ENCODE measurements at places on chromosomes 1 and 21.

DNA sequence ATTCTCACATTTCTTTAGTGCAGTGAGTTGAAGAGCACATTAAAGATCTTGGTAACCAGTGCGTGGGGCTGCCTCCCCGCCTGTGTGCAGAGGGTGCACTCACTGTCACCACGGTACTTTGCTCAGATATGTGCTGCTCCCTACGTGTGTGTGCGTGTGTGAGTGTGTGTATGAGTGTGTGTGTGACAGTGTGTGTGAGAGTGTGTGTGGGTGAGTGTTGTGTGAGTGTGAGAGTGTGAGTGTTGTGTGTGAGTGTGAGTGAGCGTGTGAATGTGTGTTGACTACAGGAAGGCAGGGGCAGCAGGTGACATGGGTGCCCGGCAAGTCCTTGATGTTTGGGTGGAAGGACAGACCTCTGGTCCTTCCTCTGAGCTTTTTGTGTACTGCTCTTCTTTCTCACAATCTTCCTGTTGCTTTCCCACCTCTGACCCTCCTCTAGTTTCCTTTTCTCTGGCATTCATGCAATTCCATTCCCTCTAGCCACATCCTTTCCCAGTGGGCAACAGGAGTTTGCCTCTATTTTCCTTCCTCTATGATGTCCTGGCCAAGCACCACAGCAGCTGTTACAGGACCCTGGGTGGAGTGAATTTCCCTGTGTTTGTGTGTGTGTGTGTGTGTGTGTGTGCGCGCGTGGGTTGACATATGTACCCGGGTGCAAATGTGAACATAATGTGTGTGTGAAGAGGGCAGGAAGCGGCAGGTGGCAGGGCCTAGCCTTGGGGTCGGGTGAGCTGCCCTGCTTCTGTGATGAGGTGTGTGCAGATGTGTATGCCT, 19.8 kb downstream of the LHX4 start:
- DNase-seq, result no peak

DNA sequence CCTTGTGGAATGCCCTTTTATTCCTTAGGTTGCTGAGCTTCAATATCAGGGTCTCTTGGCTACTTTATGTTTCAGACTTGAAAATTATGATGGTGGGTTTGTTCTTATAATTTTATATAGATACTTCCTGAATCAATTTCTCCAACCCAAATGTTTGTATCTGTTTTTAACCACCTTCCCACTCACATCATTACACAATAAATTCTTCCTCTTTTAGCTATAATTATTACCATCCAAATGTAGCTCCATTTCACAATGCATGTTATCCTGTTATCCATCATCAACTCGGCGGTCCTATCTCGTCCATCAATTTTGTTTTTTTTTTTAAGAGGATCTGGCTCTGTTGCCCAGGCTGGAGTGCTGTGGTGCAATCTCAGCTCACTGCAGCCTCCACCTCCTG, 357.6 kb upstream of the ZP4 start:
- DNase-seq, result no peak

DNA sequence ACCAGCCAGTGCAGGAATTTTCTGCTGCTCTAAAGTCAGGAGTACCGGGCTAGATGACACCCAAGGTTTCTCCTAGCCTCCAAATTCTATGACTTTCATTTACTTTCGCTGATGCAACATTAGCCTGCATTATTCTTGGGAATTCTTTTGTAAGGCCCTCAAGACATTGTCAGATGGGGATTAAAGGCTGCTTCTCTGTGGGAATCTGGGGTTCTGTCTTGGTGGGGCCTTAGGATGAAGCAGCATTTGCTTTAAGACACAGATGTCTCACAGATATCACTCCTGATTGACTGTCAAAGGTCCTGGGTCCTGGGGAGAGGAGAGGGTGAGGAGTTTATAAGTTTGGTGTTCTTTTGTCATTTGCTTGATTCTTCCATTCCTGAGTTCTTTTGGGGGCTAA, 11.6 kb downstream of the PKP1 start:
- DNase-seq, result no peak

GRCh38 chr1:221786647-221787046, 44.8 kb upstream of the DUSP10 start:
- no peak for DNase-seq

- DNase-seq, result no peak
Measured at GRCh38 chr1:197768014-197768805, 7.1 kb downstream of the DENND1B start.

DNA sequence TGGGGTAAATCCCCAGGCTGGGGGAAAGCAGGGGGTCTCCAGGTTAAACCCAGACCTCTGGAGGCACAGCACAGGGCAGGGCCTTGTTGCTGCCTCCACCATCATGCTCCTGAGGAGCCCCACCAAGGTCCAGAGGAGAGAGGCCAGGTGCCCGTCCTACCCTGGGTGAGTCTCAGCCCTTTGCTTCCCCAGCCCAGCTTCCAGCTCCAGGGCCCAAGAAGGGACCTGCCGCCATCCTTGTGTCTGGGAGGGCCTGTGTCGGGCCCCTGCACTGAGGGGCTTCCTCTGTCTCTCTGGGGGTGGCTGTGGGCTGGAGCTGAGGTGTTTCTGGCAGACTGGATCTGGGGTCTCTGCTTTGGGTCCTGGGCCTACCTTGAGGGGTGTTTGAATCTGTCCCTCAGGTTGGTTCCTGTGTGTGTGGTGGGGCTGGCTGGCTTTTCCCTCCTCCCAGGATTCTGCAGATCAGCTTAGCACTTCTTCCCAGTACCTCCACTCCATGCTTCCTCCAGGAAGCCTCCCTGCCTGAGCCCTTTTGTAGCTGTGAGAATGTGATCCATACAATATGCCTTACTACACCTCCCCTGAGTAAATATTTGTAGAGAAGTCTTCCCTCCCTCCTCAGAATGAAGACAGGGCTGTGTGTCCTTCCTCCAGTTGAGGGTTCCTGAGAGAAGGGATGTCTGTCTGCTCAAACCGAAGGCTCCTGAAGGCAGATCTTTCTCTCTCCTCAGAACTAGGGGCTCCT, 6.2 kb downstream of the GPR3 start:
- no peak for DNase-seq

DNA sequence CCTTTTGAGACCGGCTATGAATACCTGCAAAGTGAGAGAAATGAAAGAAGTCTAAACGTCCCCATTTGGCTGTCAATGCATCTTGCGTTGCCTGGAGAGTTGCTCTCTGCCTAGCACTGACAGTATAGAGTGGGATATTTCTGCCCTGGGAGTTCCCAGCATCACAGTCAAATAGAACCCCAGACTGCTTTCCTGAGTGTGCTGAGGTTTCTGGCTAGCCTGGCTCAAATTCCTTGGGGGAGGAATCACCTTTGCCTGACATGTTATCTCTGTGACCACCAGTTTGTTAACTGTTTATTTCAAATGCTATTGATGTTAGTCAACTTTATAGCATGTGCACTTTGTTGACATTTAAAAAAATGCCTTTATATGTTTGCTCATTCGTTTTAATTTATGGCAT, 212.0 kb upstream of the FAM78B start:
- DNase-seq, result no peak

- DNase-seq, result no peak
Measured at GRCh38 chr1:119978018-119978505, 81.7 kb upstream of the ADAM30 start.

GRCh38 chr1:205020466-205020865, 22.5 kb upstream of the CNTN2 start:
- no peak for DNase-seq

DNA sequence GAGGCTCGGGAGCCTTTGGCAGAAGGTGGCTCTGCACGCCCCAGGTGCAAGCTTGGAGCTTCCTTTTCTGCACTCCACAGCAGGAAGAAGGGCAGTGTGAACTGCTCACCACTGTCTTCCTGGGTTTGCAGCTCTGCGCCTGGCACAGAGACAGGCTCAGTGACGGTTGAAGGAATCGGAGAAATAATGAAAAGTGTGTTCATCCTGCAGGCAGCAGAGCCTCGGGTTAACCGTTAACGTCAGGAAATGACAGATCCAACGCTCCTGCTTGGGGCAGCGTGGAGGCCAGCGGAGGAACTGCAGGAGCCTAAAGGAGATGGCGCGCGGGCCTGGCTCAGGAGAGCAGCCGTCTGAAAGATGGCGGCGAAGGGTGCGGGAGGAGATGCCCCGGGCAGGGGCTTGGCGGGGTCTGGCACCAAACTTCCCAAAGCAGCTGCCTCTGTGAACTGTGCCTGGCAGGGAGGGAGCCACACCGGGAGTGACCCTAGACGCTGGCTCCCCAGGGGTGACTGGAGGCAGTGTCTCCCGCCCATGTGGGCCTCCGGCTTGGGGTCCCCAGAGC, 10.9 kb upstream of the SAMD11 start:
- no peak for DNase-seq

GRCh38 chr21:38175306-38175705, 81.5 kb upstream of the KCNJ15 start:
- no peak for DNase-seq

DNA sequence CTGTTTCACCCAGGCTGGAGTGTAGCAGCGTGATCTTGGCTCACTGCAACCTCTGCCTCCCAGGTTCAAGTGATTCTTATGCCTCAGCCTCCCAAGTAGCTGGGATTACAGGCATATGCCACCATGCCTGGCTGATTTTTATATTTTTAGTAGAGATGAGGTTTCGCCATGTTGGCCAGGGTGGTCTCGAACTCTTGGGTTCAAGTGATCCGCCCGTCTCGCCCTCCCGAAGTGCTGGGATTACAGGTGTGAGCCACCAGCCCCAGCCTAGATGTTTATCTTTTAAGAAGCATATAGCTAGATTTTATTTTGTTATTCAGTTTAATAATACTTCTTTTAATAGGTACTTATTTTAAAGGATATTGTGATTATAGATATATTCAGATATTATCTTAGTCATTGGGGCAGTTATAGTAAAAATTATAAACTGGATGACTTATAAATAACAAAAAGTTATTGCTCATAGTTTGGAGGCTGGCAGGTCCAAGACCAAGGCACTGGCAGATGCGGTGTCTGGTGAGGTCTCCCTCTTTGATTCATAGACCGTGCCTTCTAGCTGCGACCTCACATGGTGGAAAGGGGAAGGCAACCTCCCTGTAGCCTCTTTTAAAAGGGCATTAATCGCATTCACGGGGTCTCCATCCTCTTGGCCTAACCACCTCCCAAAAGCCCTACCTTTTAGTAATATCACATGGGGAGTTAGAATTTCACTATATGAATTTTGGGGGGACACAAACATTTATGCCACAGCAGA, 3.1 kb upstream of the KCNE2 start:
- no peak for DNase-seq

- no peak for DNase-seq
Measured at GRCh38 chr1:177206831-177207355, 36.1 kb downstream of the BRINP2 start.

DNA sequence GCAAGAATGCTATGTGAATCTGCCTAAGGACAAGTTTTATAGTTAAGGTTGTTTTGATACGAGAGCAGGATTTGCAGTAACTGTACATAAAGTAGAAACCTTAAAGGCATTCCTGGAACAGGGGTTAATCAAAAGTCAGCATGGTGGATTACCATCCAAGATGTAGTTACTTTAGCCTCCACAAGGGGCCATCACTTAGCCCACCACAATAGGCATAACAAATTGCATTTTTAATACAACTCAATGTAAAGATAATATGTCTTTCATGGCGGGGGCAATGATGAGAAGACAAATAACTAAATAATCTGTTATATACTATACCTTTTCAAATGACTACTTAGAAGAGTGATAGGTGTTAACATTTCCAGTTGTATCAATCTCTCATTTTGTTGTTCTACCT, 611.2 kb upstream of the ADGRL4 start:
- no peak for DNase-seq

- no peak for DNase-seq
Measured at GRCh38 chr21:39188521-39189139, 5.4 kb upstream of the PSMG1 start.

DNA sequence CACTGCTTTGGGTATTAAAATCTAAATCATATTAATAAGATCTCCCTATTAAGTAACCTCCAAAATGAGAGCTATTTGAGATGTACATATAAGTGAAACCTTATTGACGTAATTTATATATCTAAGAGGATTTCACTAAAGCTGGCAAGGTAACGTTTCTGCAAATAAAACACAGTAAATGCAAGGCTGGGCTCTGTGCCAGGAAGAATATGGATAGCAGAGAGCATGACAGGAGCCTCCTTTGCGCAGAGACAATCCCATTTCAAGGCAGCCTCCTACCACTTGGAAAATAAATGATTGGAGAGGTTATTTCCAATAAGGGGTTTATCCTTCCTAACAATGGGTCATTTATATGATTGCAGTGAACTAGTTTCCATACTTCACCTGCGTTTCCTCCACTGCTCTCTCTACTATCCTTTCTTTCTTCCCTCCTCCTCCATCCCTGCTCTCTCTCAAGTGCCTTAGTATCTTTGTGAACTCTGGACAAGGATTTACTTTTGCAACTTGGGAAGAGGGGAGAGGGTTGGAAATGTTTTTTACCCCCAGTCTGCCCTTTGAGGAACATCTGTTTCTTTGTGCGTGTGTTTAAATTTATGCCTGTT, 3.0 kb upstream of the NFIA start:
- no peak for DNase-seq

DNA sequence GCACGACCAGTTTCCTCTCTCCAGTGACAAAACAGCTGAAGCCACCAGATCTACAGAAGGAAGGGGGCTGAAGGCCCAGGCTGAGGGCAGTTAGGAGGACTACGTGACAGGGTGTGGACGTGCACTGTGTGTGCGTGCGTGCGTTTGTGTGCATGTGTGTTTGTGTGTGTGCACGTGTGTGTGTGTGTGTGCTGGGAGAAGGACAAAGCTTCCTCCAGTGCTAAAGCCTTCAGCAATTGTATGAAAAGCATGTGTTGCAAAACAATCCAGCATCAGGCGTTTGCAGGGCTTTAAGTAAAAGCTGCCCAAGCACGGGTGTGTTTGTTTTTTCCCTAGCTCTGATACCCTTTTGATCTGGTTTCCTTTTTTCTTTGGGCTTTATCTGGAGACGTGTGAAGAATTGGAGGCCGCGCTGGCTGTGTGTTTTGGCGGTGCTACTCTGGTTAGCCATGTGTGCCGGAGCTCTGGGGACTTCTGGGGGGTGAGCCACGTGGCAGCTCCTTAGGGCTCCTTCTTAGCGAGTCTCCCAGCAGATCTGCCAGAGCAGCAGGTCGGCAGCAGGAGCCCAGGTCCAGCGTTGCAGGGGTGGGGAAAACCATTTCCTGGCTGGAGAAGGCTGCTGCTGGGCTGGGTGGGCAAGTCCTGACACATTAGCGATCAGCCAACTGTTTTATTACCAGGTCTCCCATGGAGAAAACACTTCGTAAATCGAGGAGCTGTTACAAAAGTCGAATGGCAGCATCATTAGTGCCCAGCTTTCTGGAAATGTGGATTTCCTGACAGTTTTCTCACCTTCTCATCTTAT, 73.4 kb downstream of the UCK2 start:
- no peak for DNase-seq

DNA sequence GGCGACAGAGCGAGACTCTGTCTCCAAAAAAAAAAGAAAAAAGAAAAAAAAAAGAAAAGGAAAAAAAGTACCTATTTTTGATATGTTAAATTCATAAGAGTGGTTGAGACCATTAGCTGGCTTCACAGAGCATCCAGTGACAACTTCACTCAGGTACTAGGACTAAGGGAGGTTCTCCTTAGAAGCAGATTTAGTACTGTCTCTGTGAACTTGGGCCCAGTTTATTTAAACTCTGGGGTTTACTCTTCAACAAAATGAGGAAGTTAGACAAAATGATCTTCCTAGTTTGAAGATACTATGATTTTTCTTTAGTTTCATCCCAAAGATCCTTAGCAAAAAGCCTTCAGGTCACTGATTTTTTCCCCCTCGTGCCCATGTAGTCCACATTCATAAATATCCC, 21.2 kb downstream of the MACO1 start:
- no peak for DNase-seq

GRCh38 chr21:38577887-38578286, 79.6 kb upstream of the ERG start:
- DNase-seq, result no peak

- DNase-seq, result no peak
Measured at GRCh38 chr1:149916193-149916897, 1.3 kb downstream of the SV2A start.

GRCh38 chr1:173451981-173452380, 25.2 kb upstream of the PRDX6 start:
- no peak for DNase-seq

All from activated CD4-positive, alpha-beta T cell treated with anti-CD3 and anti-CD28 coated beads, Interleukin-2, Interleukin-4, amounts not matched to agents 100 ng/mL and 50 ng/mL, durations not matched to agents 16 hours and 8 hours (primary cell).